ENCODE measurements at places on chromosomes 1 and 21.

- DNase-seq = peak; percentile 59
Measured at GRCh38 chr1:197399755-197400521, 131.9 kb downstream of the CRB1 start.

DNA sequence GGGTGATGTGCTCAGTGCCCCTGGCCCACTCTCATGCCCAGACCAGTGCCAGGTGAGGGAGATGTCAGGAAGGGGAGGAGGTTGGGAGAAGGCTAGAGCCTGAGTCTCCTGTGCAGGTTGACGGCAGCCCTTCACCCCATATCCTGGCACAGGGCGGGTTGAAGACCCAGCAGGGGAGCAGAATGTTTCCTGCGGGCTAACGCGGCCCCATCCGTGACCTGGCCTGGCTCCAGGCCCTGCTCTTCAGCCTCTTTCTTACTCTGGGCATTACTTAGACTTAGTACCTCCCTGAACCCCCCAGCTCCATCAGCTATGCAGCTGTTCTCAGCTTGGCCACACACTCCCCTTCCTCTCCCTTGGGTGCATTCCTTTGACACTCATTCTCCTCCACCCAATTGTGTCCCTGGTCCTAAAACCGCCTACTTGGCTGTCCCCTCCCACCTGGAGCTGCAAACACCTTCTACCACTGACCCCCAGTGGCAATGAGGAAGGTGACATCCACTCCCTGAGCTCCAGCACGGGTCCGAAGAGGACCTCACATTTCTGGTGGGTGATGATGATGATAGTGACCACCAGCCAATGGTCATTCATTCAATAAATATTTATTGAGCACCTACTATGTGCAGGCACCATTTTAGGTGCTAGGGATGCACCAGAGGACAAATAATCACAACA, 179.0 kb downstream of the PTPRU start:
- DNase-seq = no peak

DNA sequence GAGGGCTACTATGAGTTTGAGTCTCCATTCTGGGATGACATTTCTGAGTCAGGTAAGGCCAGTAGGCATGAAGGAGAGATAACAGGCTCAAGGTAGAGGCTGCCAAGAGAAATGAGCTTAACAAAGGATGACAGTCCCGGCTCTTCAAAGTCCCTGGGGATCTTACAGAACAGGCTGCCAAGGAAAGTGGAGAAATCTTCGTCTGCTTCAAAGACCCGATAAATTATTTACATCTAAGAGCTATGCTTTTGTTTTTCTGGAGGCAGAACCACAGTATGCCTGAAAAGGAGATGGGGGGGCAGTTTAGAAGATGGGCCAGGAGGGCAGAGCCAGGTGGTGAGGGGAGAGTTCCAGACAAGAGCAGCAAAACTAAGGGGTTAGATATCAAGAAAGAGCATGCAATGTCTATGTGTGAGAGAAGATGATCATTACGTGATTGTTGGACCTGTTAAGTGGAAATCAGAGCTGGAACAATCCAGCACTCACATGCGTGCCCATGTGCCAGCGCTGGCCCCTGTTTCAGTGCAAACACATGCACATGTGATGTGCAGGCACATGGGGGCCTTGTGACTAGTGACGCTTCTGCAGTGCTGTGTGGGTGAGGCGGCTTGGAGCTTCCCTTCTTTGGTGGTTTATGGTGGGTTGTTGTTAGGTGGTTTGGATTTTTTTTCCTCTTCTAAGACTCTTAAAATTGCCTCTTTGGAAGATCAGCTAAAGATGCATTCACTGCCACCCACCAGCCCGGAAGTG, 25.7 kb downstream of the CAMK1G start:
- DNase-seq = no peak

GRCh38 chr1:221053889-221054288, 174.6 kb downstream of the HLX start:
- DNase-seq = no peak

DNA sequence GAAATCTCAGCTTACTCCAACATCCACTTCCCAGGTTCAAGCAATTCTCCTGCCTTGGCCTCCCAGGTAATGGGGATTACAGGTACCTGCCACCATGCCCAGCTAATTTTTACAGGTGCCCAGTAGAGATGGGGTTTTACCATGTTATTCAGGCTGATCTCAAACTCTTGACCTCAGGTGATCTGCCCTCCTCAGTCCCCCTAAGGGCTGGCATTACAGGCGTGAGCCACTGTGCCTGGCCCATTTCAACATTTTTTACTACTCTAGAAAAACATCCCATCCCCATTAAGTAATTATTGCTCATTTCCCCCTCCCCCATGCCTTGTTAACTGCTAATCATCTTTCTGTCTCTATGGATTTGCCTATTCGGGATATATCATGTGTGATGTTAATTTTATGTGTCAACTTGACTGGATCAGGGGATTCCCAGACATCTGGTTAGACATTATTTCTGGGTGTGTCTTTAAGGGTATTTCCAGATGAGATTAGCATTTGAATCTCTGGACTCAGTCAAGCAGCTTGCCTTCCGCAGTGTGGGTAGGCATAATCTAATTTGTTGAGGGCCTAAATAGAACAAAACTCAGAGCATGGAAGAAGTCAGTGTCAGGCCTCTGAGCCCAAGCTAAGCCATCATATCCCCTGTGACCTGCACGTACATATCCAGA, 33.0 kb upstream of the ZBTB8B start:
- DNase-seq = no peak

DNA sequence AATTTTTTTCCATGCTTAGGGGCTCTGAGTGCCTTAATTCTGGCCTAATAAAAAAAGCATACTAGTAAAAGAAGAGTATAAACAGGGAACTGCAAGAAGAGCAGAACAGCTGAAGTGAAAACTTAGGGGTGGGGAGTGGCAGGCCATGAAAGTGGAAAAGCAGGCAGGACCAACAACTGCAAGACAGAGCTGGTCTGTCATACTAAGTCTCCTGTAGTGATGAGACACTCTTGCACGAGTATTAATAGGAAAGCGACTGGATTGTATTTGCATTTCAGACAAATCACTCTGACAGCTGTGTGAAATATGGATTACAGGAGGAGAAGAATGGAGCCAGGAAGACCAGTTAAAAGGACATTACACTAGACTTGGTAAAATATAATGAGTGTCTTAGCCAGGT, 449.9 kb downstream of the NUF2 start:
- no peak for DNase-seq

DNA sequence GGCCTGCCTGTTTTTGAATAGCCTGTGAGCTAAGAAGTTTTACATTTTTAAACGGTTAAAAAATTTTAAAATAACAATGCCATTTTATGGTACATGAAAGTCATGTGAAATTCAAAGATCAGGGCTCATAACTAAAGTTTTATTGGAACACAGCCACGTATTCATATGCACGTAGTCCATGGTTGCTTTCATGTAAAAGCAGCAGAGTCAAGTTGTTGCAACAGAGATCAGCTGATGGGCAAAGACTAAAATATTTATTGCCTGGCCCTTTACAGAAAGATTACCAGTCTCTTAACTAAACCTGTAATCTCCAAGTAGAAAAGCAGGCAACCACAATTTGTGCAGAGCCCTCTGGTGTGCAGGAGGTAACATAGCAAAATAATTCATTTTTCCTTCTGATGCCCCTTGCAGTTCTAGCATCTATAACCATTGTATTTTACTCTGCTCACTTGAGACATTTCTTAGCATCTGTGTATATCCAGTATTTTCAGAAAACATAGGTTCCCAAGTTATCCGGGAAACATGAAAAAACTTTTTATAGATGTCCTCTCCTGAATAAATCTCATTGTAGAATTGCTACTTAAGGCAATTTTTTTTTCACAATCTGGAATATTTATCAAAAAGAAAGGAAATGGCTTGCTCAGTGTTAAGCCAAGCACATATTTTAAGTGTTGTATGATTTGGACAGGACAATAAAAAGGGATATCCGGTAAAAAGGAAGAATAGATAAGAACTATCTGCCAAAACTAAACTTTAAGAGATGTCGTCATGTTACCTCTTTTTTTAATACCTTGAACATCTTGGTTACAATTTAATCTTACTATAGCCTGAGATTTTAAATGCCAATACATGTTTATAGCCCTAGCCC, 430.8 kb downstream of the PLPP3 start:
- DNase-seq = no peak

Data from CD4-positive, alpha-beta T cell treated with Interferon alpha-2 for 1 hour (primary cell).